ENCODE measurements at places on chromosomes 7 and 10.

DNA sequence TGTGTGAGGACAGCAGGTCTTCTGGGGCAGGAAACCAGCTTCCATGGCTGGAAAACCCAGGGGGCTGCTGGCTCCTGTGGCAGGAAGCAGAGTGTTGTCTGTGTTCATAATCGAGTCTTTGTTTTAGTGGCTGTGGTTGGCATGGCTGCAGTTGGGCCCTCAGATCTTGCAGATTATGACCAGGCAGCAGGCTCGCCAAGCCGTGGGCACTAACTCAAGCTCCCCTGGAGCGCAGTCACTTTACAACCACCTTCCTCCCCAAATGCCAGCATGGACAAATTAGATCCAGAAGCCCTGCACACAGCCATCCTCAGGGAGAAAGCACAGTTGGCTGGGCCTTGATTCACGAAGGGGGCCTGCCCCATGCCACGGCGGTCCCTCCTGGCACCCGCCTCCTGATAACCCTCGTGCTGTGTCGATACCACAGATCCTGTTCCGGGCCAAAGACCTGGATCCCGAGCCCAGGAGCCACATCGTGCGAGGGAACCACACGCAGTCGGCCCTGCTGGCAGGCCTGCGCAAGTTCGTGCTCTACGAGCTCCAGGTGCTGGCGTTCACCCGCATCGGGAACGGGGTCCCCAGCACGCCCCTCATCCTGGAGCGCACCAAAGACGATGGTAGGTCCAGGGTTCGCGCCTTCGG, 552.5 kb upstream of the FOXK1 start:
- DNase-seq = no peak

DNA sequence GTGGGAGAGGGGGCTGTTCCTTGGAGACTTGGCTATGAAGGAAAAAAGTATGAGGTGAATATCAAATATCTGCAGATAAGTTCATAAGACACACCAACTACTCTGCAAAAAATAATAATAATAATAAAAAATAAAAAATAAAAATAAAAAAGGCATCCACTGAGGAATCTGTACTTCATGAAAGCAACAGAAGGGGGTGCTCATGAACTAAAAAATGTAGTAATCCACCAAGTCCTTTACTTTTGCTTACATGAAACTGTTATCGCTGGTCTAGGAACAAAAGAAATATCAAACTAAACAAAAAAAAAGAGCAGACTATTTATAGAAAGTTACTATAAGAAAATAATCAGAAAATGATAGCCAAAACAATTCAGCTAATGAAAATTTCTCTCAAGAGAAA, 579.0 kb downstream of the PHTF2 start:
- DNase-seq = no peak

DNA sequence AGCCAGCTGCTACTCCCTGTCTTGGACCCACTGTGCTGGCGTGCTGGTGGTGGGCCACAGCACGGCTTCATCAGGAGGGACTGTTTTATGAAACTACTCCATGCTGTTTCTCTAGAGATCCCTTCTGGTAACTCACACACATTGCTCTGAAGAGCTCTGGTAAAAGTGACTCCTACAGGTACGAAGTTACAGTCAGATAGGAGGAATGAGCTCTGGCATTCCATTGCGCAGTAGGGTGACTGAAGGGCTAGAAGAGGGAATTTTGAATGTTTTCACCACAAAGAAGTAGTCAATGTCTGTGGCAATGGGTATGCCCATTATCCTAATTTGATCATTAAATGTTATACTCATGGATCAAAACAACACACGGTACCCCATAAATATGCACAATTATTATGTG, 609 bp downstream of the MAT1A start:
- no peak for DNase-seq

- DNase-seq = no peak
These were observed 266.5 kb downstream of the IPMK start for GRCh38 chr10:58001159-58001558.

DNA sequence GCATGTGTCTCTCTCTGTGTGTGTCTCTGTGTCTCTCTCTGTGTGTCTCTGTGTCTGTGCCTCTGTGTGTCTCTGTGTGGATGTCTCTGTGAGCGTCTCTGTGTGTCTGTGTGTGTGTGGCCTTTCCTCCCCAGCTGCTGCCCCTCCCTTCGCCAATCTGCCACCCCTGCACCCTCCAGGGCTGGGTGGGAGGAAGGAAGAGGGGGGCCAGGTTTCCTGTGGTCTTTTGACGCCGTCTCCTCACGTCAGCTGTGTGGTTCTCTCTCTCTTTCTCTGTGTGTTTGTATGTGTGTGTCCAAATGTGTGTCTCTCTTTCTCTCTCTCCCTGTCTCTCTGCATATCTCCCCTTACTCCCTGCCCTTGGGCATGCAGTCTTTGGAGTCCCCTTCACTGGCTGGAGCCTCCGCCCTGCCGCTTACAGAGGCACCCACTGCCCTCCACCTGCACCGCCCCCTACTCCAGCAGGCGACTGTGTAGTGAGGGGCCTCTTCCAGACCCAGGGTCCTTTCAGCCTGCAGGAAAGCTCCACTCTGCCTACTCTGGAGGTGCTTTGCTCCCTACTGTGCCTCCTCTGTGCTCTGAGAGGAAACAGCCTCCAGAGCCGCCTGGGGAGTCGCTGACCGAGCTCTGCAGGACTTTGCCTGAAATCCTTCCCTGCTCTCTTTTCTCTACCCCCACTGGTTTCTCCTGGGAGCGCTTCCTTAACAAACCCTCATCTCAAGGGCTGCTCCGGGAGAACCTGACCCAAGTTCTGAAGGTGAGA, 44.2 kb upstream of the C10orf71 start:
- no peak for DNase-seq

- DNase-seq = no peak
These were observed 203.7 kb downstream of the EBF3 start for GRCh38 chr10:129760416-129760815.

- DNase-seq = no peak
These were observed 236.6 kb upstream of the PPP1R3A start for GRCh38 chr7:114155116-114156110.

Data from stimulated activated CD4-positive, alpha-beta T cell treated with anti-CD3 and anti-CD28 coated beads, Interleukin-12 subunit alpha, Interleukin-12 subunit beta, amount 100 ng/mL, for 24 hours (primary cell).